Sciatic nerve (tissue), 2 donors: ENCODE measurements at places on chromosomes 1 and 21.
A peak's percentile ranks its signal among the peaks of the same experiment; 100 is the strongest.

GRCh38 chr1:2194319-2194897 is at the start of gene FAAP20:
TSS of gene FAAP20 (minus strand) at chr1:2194772. CDS start at chr1:2194749, 23 bp downstream.
- no peak for DNase-seq

DNA sequence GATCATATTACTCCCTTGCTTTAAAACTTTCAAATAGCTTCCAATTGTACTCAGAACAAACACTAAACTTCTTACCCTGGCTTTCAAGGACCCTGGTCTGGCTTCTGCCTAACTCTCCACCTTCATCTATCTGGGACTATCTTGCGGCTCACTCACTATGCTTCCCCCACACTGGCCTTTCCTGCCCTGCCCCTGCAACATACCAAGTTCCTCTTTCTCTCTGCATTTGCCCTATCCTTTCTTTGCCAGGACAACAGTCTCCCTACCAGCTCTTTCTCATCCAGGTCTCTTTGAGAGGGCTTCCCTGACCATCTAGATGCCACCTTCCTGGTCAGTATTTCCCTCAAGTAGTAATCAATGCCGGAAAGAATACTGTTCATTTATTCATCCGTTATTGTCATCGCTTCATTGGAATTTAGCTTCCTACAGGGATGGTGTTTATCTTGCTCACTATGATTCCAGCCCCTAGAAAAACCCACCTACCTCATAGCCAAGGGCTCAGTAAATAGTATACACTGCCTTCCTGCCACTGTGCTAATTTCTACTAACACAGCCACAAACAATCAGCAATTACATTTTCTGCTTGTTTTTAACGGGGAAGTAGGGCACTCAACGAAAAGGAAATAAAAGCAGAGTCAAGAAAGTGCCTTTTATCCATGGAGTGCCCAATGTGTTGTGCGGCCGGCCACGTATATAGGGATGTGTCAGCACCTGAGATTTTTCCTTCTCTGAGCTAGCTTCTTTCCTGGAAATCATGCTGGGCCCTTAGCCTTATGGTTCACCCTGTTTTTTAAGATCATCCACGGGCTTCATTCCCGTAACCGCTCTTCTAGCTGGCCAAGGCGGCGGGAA is 521 bp upstream of the CDC7 start:
- DNase-seq = no peak

GRCh38 chr1:32234792-32235191 is 12.2 kb upstream of the FAM167B start:
- DNase-seq = no peak

DNA sequence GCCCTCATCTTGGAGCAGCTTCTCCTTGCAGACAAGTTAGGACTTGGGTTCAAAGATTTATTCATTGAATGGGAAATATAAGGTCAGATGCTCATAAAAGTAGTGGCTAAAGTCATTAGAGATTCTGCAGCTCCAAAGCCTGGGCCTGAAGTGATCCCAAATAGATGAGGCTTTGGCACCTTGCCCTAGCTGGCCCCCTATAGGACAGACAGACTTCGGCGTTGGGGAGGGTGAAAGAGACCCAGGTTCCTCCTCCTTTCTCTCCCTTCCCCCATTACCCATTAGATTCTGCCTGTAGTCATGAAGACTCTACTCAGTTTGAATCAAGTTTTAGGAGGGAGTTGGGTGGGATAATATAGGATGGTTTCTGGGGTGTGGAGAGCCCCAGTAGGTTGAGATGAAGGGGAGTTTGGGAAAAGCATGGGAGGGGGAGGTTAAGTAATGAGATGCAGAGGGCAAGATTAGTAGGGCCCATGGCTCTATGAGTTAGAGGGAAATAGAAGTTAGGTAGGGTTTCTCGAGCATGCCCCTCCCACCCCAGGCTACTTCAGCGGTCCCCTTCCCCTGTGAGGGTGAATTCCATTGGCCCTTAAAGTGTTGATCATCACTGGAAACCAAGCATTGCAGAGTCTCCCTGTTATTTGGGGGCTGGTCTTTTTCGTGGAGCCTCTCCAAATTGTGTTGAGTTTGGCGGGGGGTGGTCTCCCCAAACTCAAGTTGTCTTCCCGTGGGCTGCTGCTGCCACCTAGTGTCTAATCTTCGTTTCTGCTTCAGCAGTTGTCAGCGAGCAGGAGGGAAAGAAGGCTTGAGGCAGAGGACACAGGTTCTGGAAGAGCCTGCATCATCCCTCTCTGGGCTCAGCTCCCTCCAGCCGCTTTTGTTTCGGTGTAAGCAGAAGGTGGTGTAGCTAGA is 2.1 kb upstream of the AHDC1 start:
- peak; percentile 80 for DNase-seq

GRCh38 chr1:36455386-36455785 is 5.1 kb upstream of the OSCP1 start:
- no peak for DNase-seq

DNA sequence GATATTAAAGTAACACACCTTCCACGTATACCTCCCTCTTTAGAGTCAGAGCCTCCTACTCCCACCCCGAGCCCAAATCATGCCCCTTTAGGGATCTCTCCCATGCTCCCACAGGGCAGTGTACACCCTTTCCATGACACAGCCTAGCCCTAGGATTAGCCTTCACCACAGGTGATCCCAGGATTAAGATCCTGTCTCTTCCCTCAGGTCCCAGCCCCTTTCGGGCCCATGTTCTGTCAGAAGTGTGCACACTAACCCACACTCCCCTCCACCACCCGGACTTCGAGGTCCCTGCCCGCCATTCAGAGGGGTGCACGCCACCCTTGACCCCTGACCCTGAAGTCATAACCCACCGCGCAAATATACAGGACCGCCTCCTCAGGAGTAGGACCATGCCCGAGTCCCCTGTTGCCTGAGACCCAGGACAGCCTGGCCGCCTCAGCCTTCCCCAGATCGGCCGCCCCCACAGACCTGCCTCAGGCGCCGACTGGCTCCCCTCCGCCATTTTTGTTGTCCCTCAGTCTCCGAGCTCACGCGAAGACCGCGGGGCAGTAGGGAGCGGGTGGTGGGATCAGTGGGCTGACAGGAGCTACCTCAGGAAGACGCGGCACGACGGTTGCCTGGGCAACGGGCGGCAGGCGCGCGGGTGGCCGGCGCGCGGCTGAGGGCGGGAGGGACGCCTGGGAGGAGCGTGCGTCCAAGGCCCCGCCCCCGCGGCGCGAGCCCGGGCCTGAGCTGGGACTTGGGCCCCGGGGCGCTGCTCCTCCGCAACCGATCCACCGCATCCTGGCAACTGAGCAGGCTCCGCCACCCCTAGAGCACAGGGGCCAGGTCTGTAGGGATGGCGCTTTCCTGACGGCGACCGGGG is at the start of gene AGBL4:
Gene AGBL4 (minus strand): TSS at position 663 of the 868 bp plus-strand sequence.
- peak; percentile 68 for DNase-seq

GRCh38 chr1:212728606-212729005 is 29.0 kb upstream of the BATF3 start:
- DNase-seq = no peak

GRCh38 chr1:189206617-189207016 is 1271.0 kb downstream of the BRINP3 start:
- DNase-seq = no peak
